ENCODE measurements at places on chromosomes 6 and 20.

DNA sequence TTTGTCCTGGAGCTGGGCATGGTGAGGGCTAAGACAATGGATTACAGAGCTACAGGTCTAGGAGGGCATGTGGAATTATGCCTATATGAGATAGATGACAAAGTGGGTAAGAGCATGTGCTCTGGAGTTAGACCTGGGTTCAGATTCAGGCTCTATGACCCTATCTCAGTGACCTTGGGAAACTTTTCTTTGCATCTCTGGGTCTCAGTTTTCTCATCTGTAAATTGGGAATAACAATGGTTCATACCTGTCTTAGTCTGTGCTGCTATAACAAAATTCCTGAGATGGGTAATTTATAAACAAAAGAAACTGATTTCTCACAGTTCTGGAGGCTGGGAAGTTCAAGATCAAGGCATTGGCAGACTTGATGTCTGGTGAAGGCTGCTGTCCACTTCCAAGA lies 30.3 kb downstream of the PPARD start:
- DNase-seq = no peak

GRCh38 chr20:61900011-61900944 lies 165.4 kb downstream of the TAF4 start:
- DNase-seq = no peak

DNA sequence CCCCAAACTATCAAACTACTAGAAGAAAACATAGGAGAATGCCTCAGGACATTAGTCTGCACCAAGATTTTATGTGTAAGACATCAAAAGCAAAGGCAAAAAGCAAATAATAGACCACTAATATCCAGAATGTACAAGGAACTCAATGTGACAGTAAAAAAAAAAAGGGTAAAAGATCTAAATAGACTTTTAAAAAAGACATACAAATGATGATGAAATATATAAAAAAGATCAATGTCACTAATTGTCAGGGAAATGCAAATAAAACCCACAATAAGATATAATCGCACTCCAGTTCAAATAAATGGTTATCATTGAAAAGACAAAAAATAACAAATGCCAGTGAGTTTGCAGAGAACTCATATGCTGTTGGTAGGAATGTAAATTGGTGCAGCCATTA lies 118.3 kb upstream of the DUSP22 start:
- no peak for DNase-seq

GRCh38 chr6:138063726-138064125 lies 43.5 kb downstream of the PERP start:
- no peak for DNase-seq

DNA sequence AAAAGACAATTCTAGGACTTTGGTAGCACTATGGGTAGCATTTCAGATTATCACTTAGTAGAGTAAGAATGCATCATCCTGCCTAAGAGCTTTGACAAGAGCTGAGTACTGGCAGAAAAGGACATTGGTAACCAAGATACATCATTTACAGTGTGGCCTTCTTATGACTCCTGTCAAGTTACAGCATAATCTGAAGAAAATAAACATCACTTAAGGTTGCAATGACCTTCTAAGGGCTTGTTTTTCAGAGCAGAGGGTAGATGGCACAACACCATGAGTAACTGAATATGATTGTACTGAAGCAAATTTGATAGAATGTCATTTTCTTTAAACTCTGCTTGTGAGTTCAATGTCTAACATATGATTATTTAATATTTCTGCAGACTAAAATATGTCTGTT lies 822.6 kb downstream of the TBC1D32 start:
- no peak for DNase-seq

DNA sequence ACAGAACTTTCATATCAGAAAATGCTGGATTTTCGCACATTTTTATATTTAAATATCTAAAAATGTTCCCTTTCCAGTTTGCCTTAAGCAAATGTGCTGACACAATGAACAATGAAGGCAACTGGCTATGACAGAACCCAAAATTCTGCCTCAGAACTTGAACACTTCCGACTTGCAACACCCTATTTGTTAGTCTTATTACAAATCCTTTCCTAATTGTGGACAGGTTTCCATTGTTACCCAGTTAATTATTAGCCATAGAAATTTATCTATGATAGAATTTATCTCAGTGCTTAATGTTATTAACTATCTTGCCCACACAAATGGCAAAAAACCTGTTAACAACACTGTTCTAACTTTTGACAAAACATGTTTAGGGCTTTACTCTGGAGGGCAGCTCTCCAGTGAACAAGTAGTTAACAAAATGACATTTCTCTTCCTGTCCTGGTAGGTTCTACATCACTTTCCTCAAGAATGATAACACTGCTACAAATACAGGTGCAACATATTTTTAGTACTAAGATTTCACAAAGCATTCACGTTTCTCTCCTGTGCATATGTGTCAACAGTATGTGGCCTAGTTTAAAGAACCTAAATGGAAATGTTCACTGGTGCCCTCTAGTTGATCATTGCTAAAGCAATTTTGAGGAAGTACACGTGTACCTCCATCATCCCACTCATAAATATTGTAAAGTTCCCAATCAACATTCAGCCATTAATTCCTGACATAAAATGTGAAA lies 58.4 kb downstream of the HIVEP2 start:
- no peak for DNase-seq

GRCh38 chr6:111406200-111406721 lies 76.8 kb downstream of the REV3L start:
- DNase-seq = no peak

- no peak for DNase-seq
Observed at GRCh38 chr20:46020555-46020954, 8.5 kb upstream of the SLC12A5 start.

DNA sequence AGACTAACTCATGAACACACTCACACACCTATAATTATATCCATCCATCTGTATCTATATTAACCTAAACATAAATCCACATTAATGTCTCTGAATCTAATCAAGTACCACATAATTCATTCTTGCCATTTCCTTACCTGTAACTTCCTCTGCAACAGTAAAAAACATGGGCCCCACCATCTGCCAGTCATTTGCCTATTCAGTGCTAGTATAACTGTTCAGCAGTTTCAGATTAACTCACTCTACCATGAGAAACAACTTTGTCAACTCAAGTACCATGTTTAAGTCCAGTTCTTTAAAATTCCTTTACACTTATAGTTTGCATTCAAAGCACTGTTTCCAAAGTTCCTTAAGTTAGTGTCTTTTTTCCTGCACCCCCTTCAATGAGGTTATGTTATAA lies 68.8 kb downstream of the LAMP5 start:
- no peak for DNase-seq

DNA sequence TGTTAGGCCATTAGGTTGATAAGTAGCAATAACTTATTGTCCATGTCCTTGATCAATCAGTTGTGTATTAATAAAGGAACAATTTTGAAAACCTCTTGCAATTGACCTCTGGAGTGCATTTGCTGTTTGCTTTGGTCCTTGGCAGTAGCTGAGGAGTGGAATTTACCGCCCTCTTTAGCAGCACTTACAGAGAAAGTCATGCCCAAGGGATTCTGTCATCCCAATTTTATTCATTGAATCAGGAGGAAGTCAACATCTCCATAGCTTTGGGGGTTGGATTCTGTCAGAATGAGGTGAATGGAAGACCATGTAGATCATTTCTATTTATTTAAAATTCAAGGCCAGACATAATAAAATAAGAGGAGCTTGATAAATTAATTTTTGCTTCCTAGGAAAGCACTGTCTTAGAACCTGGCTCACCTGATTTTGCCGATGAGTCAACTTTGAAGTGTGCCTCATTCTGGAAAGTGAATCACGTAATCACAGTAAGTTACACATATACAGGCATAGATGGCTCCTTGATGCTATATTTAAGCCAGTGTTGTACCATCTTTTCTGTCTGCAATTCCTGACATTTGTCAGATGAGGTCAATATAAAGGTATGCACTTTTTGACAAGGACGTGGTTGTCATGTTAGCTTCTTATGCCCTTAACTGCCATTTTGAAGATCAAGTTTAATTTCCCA lies 128.7 kb upstream of the MLIP start:
- no peak for DNase-seq

- no peak for DNase-seq
Observed at GRCh38 chr6:10658910-10659698, 35.3 kb downstream of the C6orf52 start.

DNA sequence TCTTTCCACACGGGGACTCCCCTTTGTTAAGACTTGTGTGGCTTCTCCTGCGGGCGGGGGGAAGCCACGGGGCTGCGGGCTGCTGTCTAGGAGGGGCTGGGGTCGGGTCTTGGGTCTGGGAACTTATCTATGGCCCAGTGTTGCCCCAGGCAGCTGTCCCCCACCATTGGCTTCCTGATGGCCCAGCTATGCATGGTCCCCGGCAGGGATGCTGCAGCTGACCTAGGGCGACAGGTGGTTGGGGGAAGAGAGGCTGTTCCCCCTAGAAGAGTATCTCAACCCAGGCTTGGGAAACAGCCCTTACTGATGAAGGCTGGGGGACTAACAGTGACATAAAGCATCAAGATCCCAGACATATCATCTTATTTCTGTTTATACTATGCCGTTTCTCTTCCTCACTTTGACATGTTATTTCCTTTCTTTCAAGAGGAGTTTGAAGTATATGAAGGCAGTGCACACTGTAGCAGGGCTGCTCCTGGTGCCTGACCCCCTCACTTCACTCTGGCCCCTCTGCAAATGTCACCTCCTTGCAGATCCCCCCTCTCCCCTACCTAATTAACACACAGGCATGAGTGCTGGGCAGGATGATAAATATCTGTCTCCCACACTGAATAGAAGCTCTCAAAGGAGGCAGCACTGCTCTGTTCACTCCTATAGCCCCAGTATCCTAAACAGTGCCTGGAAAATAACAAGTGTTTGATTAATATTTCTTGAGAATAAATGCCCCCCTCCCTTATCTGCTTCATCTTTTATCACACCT lies 87.0 kb downstream of the HIVEP2 start:
- DNase-seq = no peak

All from activated T-cell treated with anti-CD3 and anti-CD28 coated beads for 4 hours (primary cell).